ENCODE measurements at places on chromosomes 1 and 21.

- DNase-seq = no peak
Measured at GRCh38 chr1:31013187-31013864, 52.2 kb downstream of the PUM1 start.

DNA sequence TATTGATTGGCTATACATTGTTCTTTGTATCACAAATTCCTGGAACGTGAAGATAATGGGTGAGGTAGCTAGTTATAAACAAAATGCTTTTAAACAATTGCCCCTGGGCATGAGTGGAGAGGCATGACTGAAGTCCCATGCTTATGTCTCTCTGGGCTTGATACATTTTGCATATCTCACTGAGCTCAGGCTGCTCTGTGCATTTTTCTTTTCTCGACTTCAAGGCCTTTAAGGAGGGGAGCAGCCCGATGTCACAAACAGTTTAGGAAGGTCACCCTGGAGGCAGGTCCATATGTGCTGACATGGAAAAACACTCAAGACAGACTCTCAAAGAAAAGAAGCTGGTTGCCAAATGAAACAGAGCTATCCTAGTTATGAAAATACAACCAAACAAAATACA lies 80.1 kb upstream of the PUM1 start:
- no peak for DNase-seq

DNA sequence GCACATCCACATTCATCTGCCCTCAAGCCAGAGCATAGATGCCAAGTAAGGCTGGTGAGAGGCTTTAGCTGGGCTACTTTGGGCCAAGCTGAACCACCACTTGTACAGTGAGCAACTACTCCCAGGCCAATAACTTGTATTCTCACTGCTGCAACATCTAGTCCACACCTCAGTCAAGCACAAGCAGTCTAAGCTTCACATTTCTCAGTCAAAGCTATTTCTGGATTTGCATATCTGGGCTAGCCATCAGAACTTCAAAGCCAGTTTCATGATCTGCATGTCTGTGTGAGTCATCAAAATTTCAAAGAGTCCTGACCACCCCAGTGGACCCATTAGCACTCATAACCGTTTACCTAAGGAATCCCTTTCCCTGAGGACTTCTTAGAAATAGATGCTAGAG lies 77.7 kb upstream of the DIRAS3 start:
- no peak for DNase-seq

- DNase-seq = no peak
Measured at GRCh38 chr1:198171667-198172540, 15.1 kb downstream of the NEK7 start.

DNA sequence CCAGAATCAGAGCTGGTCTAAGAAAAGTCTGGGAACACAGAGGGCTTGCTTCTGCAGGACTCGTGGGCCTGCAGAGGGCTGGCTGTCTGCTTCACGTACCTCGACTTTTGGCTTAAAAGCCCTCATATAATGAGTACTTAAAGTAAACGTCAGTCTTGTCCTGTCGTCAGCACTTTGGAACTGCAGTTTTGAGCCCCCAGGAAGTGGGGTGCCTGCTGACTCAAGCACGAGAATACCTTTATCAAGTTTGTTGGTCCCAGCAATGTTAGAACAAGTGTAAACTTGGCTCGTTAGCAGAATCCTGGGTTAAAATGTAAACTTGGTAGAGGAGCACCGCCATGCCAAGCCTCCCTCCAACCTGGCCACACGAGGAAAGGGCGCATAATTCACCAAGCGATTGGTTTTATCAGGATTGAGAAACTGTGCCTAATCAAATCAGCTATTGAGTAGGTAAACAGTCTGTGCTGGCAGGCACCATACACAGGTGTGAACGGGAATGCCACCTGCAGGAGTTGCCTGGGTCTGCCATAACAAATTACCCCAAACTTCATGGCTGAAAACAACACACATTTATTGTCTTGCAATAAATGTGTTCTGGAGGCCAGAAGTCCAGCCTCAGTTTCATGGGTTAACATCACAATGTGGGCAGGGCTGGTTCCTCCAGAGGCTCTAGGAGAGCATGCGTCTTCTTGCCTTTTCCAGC lies 45.0 kb upstream of the FHAD1 start:
- no peak for DNase-seq

DNA sequence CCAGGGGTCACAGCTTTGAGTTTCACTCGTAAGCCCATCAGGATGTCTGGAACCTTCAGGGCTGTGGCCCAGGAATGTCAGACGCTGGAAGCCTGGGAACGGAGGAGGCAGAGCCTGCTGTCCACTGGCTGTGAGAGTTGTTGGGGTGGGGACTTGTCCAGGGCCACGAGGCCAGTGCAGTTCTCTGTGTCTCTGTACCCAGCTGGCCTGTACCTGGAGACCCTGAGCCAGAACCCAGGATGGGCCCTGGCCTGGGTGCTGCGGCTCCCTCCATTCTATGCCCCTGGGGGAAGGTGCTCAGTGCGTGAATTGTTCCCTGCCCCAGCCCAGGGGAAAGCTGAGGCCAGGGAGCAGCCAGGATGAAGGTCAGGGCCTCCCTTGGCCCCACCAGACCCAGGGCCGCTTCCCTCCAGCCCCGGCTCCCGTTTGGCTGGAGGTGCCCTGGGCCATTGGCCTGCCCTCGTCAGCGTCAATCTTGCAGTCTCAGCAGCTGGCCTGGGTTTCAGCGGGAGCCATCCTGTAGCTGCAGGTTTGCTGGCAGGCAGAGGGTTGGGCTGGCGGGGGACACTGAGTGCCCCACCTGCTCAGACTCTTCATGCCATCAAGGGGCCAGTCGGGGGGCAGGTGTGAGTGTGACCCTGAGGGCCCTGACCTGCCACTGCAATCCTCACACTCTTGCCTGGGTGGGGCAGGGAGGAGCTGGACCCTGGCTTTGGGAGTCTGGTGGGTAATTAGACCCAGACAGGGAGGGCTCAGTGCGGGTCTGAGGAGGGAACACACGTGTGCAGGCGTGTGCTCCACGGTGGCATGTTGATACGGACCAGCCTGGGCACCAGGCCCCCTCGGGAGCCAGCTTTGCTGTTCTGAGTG lies 724 bp upstream of the CALML6 start:
- DNase-seq = no peak

DNA sequence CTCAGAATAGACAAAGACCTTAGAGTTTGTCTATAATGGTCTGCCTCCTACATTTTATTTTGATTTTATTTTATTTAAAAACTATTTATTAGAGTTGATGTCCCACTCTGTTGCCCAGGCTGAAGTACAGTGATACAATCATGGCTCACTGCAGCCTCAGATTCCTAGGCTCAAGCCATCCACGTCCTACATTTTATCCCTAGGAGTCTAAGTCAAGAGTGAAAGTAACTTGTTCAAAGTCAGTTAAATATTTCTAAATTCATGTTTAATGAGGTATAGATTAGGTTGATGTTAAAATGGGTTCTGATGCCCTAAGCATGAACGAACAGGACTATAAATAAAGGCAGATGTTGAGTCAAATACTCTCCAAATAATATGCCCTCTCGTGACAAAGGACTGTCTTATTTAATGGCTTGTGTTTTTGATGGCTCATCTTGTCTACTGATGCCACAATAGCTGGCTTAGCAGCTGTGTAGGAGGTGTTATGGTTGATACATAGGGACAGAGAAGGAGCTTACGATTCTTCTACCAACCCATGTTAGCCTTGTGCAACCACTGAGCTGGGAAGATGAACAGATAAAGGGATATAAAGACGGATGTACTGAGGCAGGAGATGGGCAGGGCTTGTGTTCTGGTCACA lies 66.0 kb upstream of the CR1L start:
- no peak for DNase-seq

DNA sequence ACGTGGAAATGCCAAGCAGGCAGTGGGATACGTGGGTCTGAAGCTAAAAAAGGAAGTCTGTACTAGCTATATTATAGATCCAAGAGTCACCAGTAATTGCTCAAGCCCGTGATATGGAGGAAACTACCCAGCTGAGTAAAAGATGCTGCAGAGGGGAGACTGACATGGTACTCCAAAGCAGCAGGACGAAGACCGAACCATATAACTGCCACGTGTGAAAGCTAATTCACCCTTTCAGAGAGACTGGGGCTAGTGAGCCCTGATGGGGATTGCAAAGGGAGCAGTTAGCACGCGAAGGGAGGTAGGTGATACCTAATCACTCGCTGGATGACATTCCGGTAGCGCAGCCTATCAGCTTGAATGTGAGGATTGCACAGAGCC lies 316 bp downstream of the AP4B1 start:
- no peak for DNase-seq

Data from stimulated activated CD8-positive, alpha-beta memory T cell treated with anti-CD3 and anti-CD28 coated beads, Interleukin-4, amount 100 ng/mL, for 48 hours (primary cell).